ENCODE measurements at places on chromosomes 3 and 15.

GRCh38 chr3:110296885-110297284 is 774.7 kb upstream of the NECTIN3 start:
- peak; percentile 19 for DNase-seq

DNA sequence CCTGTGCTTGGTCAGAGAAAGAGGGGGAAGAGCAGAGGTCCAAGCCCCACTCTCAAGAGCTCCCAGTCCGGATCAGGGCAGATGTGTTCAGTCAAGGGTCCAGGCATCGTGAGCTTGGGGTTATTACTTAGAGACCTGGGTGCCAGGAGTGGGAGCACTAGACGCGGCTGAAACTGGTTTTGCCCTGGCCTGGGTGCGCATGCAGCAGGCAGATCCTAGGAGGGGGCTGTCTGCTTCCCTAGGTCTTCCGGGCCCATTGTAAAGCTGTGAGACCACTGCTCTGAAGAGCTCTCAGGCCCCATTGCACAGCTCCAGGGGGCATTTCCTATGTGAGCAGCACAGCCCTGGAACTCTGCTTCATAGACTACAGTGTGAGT is 204.9 kb upstream of the LINGO1 start:
- no peak for DNase-seq

DNA sequence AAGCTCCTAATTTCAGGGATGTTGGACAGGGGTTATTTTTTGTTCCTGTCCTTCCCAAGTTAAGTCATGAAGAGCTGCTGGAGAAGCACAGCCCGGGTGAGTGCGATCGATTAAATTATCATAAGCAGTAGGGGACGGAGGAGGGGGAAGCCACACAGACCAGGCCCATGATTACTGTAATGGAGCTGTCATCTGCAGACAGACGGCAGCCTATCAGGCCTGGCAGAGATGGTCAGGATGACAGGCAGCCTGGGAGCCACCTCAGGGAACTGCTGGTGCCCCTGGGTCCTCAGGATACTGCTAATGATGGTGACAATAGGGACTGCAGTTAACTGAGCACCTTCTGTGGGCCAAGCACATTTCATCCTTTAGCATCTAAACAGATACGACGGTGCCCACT is 147.7 kb downstream of the RAB11A start:
- DNase-seq, result no peak

- DNase-seq, result peak; percentile 65
Measured at GRCh38 chr3:8954938-8955763, 8.1 kb downstream of the RAD18 start.

DNA sequence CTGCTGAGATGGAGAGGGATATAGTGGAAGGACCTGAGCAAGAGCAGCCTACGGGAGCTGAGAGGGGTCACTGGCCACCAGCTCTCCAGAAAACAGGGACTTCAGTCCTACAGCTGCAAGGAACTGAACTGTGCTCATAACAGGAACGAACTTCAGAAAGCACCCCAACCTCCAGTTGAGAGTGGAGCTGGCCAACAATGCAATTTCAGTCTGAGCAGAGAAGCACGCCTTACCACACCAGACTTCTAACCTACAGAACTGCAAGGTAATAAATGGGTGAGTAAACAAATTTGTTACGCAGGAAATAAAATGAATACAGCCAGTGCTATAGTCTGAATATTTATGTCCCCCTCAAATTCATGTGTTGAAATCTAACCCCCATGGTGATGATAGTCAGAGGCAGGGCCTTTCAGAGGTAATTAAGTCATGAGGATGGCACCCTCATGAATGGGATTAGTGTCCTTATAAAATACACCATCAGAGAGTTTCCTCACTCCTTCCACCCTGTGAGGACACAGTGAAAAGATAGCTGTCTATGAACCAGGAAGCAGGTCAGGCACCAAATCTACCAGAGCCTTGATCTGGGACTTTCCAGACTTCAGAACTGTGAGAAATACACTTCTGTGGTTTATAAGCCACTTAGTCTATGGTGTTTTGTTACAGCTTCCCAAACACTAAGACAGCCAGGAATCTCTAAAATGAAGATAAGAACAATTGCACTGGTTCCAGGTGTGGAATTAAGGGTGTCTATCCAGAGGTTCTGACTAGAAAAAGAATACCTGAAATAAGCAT is 58.6 kb downstream of the SYNM start:
- no peak for DNase-seq

- DNase-seq, result peak; percentile 74
Measured at GRCh38 chr15:66619152-66619903, 53.5 kb upstream of the LCTL start.

DNA sequence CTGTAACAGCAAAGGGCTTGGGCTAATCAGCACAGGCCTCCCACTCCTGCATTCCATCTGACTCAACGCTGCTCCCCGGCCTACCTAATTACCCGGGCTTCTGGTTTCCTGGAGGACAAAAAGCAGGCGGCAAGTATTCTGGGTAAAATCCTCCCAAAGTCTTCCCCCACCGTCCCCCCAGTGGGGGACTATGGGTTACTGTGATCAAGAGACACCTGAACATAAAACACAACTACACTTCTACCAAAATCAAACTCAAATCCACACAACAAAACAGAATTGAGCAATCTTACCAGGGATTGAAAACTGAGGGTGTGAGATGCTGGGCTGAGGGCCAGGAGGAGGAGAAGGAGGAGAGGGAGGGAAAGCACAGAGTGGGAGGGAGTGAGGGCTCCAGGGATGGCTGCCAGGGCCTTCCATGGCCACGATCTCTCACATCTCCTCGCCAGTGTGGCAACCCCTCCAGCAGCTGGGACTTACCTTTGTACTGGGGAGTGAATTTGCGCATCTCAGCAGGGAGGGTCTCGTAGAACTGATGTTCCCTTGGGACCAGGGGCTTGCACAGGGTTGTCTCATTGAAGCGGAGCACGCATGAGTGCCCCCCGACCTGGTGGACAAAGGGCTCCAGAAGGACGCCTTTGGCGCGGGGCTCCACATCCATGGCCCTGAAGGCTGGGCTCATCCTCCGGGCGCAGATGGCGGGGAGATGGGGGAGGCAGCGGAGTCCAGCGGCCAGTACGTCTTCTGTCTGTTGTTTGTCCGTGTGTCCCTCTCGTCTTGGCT is 9.1 kb upstream of the NCKIPSD start:
- peak; percentile 92 for DNase-seq

- DNase-seq, result no peak
Measured at GRCh38 chr3:49750056-49750455, 26.3 kb upstream of the GMPPB start.

DNA sequence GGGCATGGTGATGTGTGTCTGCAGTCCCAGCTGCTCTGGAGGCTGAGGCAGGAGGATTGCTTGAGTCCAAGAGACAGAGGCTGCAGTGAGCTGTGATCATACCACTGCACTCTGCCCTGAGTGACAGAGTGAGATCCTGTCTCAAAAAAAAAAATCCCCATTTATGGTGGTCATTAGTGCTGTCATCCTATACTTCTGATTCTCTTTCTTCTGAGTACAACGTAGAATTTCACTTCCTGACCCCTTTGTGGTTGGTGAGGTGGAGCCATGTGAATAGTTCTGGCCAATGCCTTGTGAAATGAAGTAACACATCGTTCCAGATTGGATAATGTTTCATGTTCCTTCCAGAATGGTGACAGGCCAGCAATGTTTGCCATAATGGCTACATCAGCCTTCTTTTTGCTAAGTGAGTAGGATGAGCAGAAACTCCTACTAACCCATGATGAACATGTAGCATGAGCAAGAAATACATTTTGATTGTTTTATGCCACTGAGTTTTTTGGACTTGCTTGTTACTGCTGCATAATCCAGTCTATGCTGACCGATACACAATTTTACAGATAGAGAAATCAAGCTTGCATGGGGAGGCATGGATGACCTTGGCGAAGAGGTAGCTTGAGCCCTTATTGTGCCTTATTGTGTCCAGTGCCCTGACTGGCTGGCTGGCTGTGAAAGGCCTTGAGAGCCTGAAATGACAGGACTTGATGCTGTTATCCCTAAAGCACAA is 30.9 kb upstream of the TLE3 start:
- DNase-seq, result no peak

- peak; percentile 88 for DNase-seq
Measured at GRCh38 chr3:178084938-178085816, 451.1 kb upstream of the KCNMB2 start.

- DNase-seq, result peak; percentile 40
Measured at GRCh38 chr3:130850044-130850797, 43.7 kb upstream of the ATP2C1 start.

- peak; percentile 36 for DNase-seq
Measured at GRCh38 chr3:158420654-158421396, 150.2 kb upstream of the MLF1 start.

DNA sequence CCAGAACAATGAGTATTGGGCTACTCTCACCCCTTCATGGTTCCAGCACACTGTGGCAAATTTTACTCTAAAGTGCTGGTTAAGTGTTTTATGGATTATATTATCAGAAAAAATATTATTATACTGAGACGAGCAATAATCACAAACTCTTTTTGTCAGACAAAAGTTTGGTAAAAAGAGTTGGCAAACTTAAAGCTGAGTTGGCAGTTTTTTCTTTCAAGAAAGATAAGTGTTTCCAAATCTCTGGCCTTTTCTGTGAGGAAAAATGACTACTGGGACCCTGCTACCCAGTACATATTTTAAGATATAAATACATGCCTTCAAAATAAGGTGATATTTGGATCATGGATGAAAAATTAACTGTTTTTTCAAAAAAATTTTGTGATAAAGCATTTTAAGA is 471.5 kb upstream of the IL12A start:
- no peak for DNase-seq

- DNase-seq, result no peak
Measured at GRCh38 chr3:127228866-127229265, 35.9 kb downstream of the PRR23E start.

DNA sequence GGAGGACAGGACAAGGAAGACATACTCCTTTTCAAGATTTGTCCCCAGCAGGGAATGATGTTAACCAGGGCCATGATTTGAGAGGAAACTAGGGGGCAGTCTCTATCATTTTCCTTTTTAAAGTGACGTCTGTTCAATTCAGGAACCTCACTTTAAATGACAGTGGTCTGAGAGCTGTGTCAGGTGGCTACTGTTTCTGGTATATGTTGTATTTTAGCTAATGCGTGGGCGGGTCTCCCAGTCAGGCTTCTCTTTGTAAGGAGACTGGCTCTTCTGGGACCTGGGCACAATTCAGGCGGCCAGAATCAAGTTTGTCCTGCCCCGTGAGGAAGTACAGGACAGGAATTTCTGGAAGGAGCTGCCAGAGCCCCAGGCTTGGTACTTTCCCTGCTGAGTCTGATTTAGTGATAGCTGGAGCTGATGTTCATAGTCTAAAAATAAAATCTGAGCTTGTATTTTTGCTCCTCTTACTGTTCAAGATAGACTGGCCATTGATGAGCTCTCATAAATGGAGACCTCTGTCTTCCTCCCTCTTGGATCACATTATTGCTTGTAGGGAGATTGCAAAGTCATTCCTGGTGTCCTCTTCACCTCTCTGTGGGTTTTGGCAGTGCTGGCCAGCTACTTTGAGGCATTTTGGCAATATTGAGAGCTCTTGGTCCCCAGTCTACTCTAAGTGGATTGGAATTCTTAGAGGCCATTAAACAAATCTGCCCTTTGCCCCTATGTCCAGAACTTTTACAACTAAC is 25.6 kb downstream of the SQOR start:
- peak; percentile 29 for DNase-seq

GRCh38 chr3:192884777-192885773 is 32.6 kb downstream of the MB21D2 start:
- peak; percentile 53 for DNase-seq
